GM23338 (cell line): ENCODE measurements at places on chromosomes 1 and 21. TPM values are rescaled to one million over a fixed set of nuclear protein-coding genes. Genes with fewer than 3 reads are reported as not detected.

Gene AGPAT3
- 1.1 and 2.1 TPM in 2 replicates for polyA plus RNA-seq

Gene FCGR3A
- polyA plus RNA-seq, result 0.10 TPM in 1 of 2 replicates, not detected in the other

Gene LRRC38
- not detected in 2 replicates for polyA plus RNA-seq

Gene PPM1J
- 17.9 and 19.0 TPM in 2 replicates for polyA plus RNA-seq

Gene RGS18
- not detected in 2 replicates for polyA plus RNA-seq
